ENCODE measurements at places on chromosomes 2 and 18.
A peak's percentile ranks its signal among the peaks of the same experiment; 100 is the strongest.

- peak; percentile 2 for DNase-seq
Observed at GRCh38 chr18:53457068-53457467, 767.4 kb downstream of the MBD2 start.

GRCh38 chr2:25992556-25992955, 10.3 kb upstream of the KIF3C start:
- no peak for DNase-seq

DNA sequence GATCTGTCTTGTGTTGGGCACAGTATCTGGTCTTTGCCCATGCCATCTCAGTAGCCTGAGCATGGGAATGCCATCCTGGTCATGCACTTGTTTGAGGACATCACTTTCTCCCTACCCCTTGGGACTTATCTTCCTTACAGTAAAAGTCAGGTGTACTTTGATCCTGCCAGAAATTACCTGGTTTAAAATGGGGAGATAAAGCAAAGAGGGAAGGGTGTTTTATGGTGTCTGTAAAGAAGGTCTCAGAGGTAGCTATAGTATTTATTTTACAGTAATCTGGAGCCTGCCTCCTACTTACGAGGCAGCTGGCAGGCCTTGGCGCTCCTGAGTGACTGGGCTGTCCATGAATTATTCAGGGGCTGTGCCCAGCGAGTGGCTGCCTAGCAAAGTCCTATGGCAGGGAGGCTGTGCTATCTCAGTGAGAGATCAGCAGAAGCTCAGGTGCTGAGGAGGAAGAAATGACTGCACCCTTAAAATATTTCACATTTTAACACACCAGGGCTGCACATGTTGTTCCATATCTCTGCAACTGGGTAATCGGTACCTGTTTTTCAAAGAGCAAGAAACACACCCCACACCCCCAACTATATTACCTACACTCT, 93.9 kb downstream of the SPTBN1 start:
- DNase-seq = no peak

DNA sequence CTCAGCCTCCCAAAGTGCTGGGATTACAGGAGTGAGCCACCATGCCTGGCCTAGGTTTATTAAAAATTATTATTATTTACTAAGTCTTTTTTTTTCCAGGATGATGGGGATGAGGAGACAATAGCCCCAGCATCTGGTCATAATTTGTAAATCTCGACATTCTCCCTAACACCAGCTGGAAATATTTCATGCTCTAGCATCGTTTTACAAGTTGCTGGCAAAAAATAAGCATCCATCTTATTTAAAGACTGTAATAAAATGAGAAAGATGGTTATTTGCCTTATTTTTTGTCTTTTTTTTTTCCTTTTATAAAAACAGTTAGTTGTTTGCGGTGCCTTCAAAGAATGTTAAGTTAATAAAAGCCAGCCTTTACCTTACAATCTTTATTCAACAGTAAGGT, 56.7 kb downstream of the SF3B1 start:
- DNase-seq = no peak

DNA sequence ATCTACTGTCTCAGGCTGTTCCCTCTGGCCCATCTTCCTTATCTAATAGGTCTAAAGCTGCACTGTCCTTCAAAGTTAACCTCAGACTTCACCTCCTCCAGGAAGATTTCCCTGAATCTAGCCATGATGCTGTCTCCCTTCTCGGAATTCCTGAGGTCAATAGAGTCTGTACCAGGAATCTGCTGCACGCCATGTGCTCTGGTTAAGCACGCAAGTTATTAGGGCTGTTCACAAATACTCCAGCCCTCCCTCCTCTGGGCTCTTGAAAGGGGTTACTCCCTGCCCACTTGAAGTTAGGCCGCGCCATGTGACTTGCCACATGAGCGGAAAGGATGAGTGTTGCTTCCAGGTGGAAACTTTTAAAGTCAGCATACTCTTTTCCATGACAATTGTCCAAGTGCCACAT, 43.6 kb downstream of the MCFD2 start:
- DNase-seq = no peak

DNA sequence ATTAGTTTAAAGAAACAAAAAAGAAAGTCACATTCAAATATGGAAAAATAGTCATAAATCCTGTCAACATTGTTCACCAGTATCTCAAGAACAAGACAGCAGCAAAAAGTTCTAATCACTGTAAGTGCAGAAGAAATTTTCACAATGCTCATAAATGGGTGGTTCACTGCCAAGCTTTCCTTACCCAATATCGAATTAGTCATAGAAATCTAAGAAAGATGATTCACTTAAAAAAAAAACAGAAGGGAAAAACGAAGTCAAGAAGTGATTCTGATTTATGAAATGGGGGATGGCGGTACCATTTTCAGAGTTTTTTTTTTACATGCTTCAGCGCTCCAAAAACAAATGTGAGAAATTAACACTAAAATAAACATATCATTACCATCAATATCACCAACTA, 156.7 kb downstream of the EXOC6B start:
- peak; percentile 71 for DNase-seq

GRCh38 chr2:40401896-40402295, 50.0 kb downstream of the SLC8A1 start:
- DNase-seq = peak; percentile 85

- DNase-seq = no peak
Observed at GRCh38 chr2:127173057-127173456, 47.0 kb downstream of the CYP27C1 start.

DNA sequence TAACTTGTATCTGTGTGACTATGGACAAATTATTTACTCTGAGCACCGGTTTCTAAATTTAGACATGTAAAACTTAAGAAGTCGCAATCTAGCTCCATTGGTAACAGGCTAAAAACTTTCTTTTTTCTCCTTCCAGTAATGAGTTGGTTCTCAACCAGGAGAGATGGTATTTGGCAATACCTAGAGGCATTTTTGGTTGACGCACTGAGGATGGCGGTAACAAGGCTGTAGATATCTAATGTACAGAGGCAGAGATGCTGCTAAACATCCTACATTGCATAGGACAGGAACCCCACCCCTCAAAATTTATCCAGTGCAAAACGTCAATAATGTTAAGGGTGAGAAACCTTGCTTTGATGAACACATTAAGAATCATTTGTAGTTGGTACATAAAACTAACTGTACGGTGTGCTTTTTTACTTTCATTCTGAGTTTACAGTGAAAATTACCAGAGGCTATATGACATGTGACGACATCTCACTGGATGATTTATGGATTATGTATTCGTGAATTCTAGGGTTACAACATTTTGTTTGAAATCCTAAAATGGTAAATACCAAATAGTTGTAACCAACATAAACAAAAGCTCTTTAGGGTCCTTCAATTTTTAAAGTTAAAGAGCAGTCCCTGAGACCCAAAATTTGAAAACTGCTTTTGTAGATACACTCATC, 91.3 kb downstream of the TLK1 start:
- DNase-seq = no peak

GRCh38 chr2:7292154-7292691, 375.0 kb downstream of the RNF144A start:
- DNase-seq = no peak

- DNase-seq = no peak
Observed at GRCh38 chr18:62883937-62884735, 168.8 kb downstream of the PHLPP1 start.

DNA sequence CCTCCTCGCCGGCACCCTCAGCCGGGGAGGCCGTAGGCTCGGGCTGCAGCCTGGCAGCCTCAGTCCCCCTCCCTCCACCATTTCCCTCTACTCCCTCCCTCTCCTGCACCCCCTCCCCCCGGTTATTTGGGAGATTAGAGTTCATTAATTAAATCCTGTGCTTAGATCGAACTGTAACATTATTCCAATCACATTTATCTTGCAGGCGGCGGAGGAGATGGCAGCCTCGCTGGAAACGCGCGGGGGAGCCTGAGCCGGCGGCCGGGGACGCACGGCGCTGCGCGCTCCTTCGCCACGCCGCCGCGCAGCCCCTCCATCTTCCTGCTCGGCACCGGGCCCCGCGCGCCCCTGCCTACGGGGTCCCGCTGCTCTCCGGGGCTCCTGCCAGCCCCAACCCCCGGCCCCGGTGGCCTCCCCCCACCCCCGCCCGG, at the start of gene ST8SIA3:
TSS of gene ST8SIA3 (plus strand) at position 287 of the 431 bp plus-strand sequence. CDS start 290 bp downstream, outside the sequence.
- no peak for DNase-seq

DNA sequence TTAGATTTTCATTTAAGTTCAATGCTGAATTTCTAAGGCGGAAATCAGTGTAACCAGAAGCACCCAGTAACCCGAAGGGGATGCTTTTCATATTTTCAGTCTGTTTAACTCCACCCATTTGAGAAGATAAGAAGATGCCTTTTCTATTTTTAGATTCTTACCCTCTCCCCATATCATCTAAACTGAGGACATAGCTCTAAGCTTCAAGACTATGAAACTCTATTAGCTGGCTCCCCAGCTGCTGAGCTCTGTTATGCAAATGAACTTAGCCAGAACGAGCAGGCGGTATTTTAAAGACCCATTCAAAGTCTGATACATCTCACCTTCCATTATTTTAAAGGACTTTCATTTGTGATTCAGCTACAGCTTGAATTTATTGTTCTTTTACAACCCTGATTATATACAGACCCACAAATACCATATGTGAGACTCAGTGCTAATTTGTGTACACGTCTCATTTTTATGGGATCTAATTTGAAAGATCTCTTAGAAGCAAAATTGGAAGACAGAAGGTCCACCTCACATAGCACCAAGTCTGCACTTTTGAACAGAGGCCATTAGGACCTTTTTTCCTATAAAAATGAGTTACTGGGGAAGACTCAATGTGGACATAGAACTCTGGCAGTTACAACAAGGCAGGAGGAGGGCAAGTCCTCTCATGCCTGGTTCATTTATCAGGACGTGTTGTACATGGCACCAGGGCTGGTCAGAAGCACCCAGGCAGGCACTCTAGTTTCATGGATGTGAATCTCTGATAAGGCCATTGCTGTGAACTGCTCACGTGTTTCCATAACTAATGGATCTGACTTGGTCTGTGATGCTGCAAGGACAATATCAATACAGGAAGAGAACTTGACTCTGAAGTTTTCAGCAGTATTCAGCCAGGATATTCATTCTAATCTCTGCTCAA, 16.3 kb downstream of the CDC42EP3 start:
- DNase-seq = no peak

DNA sequence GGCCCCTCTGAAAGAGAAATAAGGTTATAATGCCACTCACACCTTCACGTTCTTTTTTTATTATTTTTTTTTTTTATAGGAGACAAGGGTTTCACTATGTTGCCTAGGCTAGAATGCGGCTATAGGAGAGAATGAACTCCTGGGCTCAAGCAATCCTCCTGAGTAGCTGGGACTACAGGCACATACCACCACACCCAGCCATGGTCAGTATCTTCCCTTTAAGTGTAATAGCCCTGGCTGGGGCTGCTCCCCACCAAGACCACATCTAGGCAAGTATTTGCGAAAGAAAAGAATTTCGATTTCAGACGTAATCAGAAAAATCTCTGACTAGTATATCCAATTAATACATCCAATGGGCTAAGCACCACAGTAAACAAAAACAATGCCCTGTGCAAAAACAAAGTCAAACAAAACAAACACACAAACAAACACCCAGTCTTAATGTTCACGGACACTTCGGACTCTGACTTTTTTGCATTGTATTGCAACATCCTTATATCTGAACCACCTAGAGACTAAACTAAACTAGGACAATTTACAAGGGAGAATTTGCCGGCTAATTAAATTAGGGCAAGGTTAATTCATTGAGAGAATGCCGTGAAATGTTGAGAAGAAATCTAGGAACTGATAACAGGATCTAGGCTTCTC, 49.6 kb upstream of the TLK1 start:
- DNase-seq = no peak

Measured in NCI-H226 (cell line).